ENCODE measurements at places on chromosomes 3 and 15.

- no peak for DNase-seq
Observed at GRCh38 chr3:171122861-171123260, 96.3 kb upstream of the SLC2A2 start.

GRCh38 chr3:160097478-160097877 is 108.8 kb downstream of the IL12A start:
- no peak for DNase-seq

DNA sequence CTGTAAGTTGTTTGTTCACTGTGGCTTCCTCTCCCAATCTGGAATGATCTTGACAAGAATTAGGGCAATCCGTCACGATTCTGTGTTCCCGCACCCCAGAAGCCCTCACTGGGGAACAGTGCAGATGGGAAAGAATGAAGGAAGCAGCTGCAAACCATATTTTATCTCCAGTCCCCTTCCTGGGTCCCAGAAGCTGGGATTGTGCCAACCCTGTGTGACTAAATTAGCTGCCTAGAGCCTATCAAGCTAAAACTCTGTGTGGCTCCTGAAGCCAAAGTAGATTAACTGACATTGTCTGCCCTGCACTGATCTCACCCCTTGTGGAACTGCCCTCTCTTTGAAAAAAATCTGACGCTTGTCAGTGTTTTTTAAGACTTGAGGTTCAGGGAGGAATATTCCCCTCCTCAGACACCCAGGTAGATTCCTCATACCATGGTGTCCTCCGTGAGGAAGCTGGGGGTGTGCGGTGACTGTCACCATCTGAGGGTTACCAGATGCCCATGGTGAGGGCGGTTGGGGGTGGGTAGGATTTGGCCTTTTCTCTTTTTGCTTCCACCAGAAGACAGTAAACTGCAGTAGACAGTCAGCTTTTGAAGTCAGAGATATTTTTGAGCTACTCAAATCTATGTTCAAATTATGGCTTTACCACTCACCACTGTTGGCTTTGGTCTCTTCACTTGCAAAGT is 358.3 kb upstream of the TPM1 start:
- DNase-seq = no peak

DNA sequence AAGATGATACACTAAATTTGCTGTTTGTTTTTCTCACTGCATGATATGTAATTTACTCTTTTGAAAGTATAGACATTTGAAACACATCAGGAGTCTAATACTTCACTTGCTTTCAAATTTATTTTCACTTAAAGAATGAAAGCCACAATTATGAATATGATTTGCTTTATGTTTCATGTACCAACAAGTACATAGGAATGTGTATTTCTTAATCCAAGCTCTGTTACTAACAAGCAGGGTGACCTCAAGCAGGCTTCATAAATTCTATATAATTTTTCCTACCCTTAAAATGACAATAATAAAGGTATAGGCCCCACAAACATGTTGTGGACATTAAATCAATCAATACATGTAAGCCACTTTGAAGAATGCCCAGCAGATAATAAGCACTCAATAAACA is 170.2 kb upstream of the P2RY1 start:
- no peak for DNase-seq

DNA sequence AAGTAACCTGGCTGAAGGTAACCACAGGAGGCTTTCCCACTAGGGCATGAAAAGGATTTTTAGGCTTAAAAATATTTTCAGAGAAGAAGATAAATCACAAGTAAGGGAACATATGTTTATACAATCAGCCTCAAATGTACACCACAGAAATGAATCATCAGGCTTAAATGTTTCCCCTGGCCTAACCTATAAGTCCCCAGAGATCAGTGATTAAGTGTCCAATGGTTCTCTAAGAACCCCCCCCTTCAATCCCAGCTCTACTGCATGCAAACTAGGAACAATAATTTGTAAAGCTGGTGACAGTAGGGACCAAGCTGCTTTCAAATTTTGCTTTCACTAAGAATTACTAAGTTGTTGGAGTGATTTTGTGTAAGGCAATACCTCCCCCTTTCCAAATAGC is 431.6 kb upstream of the LMCD1 start:
- no peak for DNase-seq

DNA sequence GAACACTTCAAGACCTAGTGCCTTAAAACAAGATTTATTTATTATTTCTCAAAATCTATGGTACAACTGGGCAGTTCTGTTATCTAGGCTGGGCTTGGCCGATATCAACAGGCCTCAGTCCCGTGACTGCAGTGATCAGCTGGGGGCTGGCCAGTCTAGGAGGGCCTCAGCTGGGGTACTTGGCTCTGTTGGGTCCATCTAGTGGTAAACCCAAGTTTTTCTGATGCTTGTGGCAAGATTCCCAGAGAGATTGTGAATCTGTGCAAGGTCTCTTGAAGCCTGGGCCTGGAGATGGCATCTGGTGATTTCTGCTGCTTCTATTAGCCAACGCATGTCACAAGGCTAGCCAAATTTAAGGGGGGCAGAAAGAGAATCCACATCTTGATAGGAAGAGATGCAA is 482.4 kb upstream of the SGO1 start:
- DNase-seq = no peak

GRCh38 chr15:64738226-64739095 is 36.9 kb downstream of the RBPMS2 start:
- DNase-seq = no peak

DNA sequence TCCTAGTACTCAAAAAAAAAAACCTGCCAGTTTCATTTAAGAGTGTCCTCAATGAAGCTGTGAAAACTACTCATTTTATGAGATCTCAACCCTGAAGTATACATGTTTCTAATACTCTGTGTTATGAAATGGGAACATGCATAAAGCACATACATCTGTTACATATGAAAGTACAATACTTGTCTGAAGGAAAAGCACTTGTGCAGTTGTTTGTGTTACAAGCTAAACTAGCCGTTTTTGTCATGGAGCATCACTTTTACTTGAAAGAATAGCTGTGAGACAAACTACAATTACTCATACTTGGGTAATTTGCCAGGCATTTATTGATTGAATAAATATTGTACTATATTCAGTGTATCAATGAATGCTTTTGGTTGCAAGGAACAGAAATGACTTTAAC is 72.7 kb downstream of the TIPARP start:
- no peak for DNase-seq

DNA sequence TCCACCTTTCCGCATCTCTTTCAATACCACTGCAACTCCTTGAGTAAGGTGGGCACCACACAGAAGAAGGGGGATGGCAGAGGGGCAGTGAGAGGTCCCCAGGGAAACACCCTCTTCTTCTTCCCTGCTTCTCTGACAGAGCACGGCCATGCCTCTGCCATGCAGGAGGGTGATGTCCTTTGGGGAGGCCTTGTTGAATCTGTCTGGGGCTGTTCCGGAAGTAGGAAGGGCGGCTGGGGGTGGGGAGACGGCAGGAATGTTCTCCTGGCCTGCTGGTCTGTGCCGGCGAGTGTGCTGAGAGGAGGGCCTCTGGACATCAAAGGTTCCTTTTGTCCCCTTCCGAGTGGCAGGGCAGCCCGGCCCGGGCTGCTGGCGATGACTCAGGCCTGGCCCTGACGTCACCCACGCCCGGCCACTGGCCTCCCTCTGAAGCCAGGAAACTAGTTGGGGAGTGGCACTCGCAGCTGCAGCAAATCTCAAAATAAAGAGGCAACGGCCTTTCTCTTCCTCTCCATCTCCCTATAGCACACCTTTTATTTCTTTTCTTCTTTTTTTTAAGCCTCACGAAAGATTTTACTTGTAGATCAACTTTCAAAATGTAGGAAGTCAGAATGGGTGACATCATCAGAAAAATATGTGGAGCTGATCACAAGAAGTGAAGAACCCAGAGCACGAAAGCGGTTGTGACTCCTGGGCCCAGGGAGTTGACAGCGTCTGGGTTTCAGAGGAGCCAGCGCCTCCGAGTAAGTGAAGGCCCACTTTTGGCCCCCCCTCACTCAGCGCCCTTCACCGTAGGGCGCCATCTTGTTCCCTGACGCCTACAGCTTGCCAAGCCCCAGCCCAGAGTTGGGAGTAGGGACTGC is at the start of gene ZBTB38:
TSS of gene ZBTB38 (plus strand) at position 443 of the 863 bp plus-strand sequence. CDS start 73,885 bp downstream, outside the sequence.
- DNase-seq = no peak

GRCh38 chr3:160140756-160141155 is 84.5 kb upstream of the C3orf80 start:
- no peak for DNase-seq

GRCh38 chr3:23474580-23475357 is 271.6 kb downstream of the UBE2E2 start:
- peak; percentile 59 for DNase-seq

GRCh38 chr3:186032321-186032720 is 76.6 kb downstream of the ETV5 start:
- DNase-seq = no peak

DNA sequence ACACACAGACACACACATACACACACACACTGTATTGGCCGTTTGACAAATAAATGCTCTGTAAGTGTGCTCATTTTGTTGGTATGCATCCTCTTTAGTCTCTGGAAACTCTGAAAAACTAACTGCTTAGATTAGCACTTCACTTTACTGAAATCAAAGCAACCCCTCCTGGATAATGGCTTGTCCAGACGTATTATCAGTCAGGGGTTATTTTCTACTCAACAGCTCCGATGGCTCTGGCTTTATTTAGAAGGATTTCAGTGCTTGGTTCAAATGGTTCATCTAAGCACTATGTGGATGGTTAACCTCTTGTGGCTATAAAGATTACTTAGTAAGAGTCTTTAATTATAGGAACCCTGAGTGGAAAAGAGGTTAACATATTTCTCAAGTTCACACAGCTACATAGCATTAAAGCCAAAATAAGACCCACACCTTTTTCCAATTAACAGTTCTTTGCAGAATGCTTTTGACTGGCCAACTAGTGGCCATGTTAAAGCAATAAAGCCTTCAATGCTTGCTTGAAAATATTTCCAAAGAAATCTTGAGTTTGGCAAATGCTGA is 516.1 kb upstream of the NAALADL2 start:
- no peak for DNase-seq

GRCh38 chr3:172218350-172219323 is 179.3 kb downstream of the FNDC3B start:
- DNase-seq = no peak

DNA sequence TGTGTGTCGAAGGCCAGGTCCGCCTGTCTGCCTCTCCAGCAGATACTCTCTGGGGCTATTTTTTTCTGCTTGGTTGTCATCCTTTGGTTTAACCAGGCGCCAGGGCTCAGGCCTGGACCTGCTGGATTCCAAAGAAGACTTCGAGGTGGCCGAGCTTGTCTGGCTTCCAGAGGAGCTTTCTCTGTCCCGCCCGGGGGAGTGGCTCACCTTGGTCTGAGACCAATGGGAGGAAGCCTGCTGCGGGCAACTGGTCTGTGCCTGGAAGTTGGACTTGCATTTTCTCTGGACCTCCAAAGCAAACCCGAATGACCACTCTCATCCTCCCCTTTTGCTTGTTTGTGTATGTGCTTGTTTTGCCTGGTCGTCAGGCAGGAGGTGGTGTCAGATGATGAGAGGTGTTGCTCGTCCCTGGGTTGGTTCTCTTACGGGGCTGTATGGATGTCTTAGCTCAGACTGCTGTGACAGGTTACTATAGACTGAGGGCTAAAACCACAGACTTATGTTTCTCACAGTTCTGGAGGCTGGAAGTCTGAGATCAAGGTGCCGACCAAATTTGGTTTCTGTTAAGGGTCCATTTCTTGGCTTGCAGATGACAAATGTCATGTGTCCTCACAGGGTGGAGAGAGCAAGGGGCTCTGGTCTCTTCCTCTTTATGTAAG is 19.3 kb downstream of the IGF1R start:
- DNase-seq = no peak

GRCh38 chr3:124660599-124660998 is 69.7 kb upstream of the UMPS start:
- DNase-seq = no peak

GRCh38 chr3:102488331-102488730 is 53.5 kb downstream of the ZPLD1 start:
- DNase-seq = no peak

DNA sequence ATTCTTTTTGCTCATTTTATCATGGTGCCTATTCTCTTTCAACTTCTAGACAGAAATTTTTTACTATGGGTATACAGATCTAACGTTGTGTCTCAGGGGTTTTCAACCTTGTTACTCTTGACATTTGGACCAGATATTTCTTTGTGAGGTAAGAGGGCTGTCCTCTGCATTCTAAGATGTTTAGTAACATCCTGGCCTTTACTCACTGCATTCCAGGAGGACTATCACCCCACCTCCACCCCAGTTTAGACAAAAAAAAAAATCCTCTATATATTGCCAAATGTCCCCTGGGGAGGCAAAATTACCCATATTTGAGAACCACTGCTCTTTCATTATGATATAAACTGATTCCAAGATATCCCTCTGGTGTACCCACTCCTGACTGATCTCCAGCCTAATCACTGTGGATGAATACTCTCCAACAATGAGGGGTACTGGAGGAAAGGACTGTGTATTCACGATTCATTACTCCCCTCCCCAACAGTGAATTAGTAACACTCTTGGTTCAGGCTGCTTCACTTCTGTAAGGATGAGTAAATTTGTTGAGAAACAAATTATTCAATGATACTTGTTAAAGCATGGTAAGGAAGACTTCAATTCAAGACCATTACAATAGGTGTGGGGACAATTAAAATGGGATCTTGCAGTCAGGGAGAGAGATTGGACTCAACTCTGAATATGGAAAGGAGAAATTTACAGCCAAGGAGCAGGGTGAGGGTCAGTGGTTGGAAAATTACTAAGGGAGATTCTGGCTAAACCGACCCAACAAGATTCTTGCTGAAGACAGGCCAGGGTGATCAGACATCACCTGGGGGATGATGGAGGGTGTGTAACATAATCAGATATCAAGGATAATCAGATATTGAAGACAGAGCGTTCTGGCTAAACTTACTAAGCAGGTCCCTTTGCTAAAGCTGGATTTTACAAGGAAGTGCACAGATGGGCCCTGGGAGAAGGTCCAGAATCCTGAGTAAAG is 123.8 kb upstream of the DAZL start:
- no peak for DNase-seq

DNA sequence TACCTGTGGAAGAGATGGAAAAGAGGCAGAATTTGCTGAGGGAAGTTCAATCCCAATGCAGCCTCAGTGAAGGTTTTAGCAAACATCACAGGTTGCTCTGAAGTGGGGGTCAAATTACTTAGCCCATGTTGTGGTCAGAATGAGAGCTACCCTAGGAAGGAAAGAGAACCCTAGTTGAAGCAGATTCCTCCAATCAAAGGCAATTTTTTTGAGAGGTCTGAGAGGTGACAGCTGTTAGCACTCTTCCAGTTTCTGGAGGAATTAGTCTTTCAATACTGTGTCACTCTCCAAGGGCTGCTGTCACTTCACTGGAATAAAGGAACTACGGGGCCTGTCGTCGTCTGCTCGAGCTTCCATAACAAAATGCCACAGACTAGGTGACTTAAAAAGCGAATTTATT is 584.2 kb upstream of the DPPA4 start:
- no peak for DNase-seq
